A549 treated with GW870086 at 1 μM for 4 hours (cell line): ENCODE measurements at places on chromosomes 1 and 21. TPM values are rescaled to one million over a fixed set of nuclear protein-coding genes. Genes with fewer than 3 reads are reported as not detected.

Gene CLDN17
- not detected in 5 replicates for total RNA-seq

Gene B3GALNT2
- total RNA-seq, result 15.5 to 22.5 TPM (median 21.0 TPM) in 5 replicates

Gene KIF26B
- 0.03 to 0.08 TPM (median 0.05 TPM) in 5 replicates for total RNA-seq

Gene GPR3
- total RNA-seq, result 0.85 to 2.1 TPM (median 1.9 TPM) in 5 replicates
